Stimulated activated CD4-positive, alpha-beta T cell treated with anti-CD3 and anti-CD28 coated beads, Interleukin-1b, Interleukin-23, amount 100 ng/mL, for 4 hours (primary cell): ENCODE measurements at places on chromosomes 7 and 10.

DNA sequence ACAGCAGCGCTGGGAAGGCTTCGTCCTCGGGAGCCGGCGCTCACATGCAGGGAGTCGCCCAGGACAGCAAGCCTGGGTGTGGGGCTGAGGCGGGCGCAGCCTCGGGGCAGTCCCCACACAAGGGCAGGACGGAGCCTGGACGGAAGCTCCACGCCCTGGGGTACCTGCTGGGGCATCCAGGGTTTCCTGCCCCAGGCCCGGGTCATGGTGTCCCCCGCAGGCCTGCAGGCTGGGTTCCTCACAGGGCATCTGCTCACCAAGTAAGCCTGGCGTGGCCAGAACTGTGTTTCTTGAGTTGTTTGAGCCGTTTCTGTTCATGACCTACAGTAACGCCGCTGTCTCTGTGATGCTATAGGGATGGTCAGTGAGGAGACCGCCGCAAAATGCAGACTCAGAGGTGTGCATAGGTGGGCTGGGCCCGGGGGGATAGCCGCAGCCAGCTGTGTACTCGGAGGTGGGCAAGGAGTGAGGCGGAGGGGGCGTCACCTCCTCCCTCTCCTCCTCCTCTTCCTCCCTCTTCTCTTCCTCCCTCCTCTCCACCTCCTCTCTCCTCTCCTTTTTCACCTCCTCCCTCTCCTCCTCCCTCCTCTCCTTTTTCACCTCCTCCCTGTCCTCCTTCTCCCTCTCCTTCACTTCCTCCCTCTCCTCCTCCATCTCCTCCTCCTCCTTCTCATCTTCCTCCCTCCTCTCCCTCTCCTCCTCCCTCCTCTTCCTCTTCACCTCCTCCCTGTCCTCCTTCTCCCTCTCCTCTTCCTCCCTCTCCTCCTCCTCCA is 438.9 kb downstream of the DNAJB6 start:
- DNase-seq, result no peak

DNA sequence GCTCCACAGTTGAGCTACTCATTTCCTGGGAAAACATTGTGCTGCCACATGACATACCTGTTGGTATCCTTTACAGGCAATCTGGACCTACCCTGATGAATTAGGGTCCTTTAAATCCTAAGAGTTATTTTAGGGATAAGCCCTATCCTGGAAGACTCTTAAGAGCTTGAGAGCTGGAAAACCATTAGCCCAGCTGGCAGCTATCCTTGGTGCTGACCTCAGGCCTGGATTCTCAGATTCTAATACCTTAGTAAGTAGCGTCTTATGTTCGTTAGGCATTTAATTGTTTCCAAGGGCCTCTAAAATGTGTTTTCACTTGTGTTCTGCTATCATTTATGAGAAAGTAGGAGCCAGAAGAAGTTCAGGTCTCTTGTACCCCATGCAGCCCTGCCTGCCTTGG is 93.0 kb upstream of the SORCS3 start:
- DNase-seq, result no peak

GRCh38 chr7:4241304-4241612 is 440.8 kb upstream of the FOXK1 start:
- no peak for DNase-seq

DNA sequence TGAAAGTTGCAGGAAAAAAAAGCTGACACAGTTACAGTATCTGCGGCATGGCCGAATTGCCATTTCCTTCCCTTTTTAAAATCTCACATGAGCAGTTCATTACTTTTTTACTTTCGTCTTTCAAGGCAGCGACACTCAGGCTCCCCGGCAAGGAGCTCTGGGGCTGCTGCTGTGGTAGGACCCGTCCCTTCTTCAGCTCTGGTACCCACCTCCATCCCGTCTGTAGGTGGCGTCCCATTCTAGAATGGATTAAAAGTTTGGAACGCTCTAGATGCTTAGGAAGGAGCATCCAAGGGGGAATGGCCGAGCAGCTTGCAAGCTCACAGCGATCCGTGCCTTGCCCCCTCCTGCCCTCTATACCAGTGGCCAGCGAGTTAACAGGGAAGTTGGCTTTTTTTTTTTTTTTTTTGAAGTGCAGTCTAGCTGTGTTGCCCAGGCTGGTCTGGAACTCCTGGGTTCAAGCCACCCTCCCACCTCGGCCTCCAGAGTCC is 22.8 kb upstream of the TTYH3 start:
- no peak for DNase-seq

DNA sequence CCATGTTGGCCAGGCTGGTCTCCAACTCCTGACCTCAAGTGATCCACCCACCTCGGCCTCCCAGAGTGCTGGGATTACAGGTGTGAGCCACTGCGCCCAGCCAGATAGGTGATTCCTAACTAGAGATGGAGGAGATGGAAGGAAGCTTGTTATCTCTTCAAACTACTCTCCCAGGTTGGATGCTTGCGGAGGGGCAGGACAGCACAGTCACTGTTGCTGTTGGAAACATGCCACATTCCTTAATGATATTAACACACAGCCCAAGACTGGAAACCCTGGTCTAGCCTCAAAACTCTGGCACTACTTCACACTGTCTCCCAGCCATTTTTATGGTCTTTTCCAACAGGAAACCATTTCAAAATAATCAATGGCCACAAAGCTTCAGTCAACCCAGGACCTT is 468.8 kb upstream of the NRP1 start:
- DNase-seq, result no peak

GRCh38 chr7:26372704-26373103 is 81.0 kb downstream of the SNX10 start:
- no peak for DNase-seq

DNA sequence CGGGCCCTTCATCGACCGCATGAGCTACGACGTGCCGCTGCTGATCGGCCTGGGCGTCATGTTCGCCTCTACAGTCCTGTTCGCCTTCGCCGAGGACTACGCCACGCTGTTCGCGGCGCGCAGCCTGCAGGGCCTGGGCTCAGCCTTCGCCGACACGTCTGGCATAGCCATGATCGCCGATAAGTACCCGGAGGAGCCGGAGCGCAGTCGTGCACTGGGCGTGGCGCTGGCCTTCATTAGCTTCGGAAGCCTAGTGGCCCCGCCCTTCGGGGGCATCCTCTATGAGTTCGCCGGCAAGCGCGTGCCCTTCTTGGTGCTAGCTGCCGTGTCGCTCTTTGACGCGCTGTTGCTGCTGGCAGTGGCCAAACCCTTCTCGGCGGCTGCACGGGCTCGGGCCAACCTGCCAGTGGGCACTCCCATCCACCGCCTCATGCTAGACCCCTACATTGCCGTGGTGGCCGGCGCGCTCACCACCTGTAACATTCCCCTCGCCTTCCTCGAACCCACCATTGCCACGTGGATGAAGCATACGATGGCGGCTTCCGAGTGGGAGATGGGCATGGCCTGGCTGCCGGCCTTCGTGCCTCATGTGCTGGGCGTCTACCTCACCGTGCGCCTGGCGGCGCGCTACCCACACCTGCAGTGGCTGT is 1.2 kb downstream of the SLC18A3 start:
- DNase-seq, result no peak

DNA sequence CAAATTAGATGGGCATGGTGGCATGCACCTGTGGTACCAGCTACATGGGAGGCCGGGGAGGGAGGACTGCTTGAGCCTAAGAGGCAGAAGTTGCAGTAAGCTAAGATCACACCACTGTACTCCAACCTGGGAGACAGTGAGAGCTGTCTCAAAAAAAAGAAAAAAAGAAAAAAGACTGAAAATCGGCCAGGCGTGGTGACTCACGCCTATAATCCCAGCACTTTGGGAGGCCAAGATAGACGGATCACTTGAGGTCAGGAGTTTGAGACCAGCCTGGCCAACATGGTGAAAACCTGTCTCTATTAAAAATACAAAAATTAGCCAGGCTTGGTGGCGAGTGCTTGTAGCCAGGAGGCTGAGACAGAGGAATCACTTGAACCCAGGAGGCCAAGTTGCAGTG is 11.9 kb downstream of the RNF216 start:
- no peak for DNase-seq

GRCh38 chr10:32337350-32337749 is 9.6 kb downstream of the EPC1 start:
- no peak for DNase-seq

- DNase-seq, result no peak
These were observed 6.6 kb upstream of the INTS1 start for GRCh38 chr7:1510780-1511154.

DNA sequence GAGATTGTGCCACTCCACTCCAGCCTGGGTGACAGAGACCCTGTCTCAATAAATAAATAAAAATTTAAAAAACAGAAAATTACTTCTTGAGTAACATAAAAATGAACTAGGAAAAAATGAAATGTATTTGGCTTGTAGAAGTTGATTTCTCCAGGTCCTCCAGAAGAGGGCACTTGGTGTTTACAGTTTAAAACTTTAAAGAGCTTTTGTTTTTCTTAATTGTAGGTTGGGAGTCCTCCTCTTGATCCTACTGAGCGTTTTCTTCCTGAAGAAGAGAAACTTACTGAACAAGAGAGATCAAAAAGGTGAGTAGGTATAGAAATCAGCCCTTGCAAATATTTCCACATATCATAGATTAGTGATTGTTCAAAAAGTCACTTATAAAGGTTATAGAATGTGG is 16.2 kb downstream of the KIFBP start:
- DNase-seq, result no peak

GRCh38 chr7:20399521-20399920 is 68.8 kb downstream of the ITGB8 start:
- no peak for DNase-seq

- no peak for DNase-seq
These were observed 34.0 kb upstream of the EZH2 start for GRCh38 chr7:148918058-148918596.

DNA sequence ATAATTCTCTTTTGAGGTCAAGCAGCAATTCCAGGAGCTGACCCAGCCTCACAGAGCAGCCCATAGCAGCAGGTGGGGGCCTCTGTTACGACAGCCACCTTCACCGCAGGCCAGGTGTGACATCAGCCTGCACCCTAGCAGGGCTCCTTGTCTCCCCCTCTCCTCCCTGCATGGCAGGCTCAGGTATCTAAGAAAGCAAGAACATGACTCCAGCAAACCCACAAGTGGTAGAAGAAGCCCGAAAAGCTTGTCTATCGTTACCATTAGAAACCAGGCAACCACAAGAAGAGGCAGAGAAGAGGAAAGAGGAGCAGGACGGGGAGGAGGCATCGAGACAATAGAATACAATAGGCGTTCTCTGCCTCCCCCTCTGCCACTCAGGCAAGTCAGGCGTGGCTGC is 104.0 kb upstream of the PRR15 start:
- no peak for DNase-seq

GRCh38 chr7:157545681-157546060 is 208.9 kb downstream of the DNAJB6 start:
- DNase-seq, result no peak

- DNase-seq, result no peak
These were observed 40.0 kb downstream of the TNKS2 start for GRCh38 chr10:91838199-91838598.

DNA sequence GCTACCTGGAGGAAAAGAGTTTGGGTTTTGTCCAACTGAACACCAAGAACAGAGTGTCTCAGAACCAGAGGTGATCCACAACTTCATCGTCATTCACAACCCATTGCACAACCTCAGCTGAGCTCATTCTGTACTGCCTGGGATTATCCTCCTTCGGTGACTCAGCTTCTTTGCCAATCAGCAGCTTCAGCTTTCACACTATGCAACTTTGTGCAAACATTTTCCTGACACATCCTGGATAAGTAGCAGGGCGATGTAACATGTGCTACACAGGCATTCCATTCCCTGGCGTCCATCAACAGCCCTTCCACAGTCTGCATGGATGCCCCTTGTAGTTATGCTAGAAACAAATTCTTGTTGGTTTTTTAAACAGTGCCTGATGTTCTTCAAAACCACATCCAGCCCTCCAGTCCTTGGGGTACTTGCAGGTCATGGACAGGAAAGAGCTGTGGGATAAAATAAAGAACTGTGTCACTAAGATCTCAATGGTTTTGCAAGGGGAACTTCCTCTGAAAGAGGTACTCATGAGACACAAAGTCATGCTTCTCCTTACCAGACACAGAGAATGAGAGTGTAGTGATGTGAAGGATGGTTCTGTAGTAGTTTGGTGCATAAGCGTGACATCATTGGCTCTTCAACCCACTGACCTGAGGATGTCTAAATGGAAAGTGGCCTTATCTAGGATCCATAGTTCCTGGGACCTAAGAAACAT is 478.5 kb downstream of the KIF20B start:
- no peak for DNase-seq

GRCh38 chr10:101042118-101042517 is 11.1 kb downstream of the SFXN3 start:
- no peak for DNase-seq

DNA sequence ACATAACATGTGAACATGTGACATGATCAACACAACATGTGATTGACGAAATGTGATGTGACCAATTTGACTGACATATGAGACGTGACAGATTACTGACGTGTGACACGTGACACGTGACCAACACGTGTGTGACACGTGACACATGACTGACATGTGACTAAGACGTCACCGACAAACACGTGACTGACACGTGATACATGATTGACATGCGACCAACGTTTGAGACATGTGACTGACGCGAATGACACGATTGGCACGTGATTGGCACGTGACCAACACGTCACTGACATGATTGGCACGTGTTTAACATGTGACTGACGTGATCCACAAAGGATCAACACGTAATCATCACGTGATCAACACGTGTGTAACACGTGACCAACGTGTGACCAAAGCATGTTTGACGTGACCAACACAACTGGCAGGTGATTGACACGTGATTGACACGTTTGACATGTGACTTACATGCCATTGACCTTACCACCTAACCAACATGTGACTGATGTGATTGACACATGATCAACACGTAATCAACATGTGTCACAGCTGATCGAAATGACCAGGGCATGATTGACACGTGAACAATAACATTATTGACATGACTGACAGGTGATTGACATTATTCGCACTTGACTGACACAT is 23.7 kb downstream of the CRPPA start:
- no peak for DNase-seq

DNA sequence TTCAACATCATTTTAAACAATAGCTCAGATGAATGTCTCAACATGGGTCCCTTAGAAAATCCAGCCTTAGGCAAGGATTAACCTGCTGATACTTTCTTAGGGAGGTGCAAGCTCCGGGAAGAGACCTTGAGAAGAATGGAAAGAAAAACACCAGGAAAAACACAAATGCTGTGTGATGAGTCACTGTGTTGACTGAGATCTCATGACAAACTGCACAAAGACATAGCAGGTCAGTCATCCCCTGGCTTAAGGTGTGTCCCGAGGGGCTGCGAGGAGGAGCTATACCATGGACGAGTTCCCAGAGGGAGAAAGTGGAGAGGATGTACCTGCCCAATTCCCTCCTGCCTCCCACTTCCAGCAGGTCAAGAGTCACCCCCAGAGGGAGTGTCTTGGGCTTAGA is 98.0 kb downstream of the TEX36 start:
- no peak for DNase-seq

GRCh38 chr10:51472154-51472553 is 227.2 kb downstream of the CSTF2T start:
- DNase-seq, result no peak
